Immature natural killer cell (primary cell): ENCODE measurements at places on chromosomes 2 and 18.

DNA sequence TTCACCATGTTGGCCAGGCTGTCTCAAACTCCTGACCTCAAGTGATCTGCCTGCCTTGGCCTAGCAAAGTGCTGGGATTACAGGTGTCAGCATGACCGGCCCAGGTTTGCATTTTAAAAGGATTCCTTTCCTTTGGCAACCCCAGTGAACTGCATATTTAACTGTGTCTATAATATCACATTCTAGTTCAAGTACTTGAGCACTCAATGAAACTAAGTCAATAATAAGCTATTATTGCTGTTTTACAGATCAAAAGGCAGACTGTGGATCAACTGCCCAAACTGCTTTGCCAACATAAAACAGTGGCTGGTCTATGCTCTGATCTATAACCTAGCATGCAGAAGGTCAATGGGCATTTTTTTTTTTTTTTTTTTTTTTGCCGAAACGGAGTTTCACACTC is 144.5 kb downstream of the USP34 start:
- no peak for DNase-seq

GRCh38 chr2:6913415-6914157 is 3.6 kb upstream of the RNF144A start:
- DNase-seq, result no peak

GRCh38 chr2:25311865-25312575 is 29.7 kb downstream of the DNMT3A start:
- no peak for DNase-seq

DNA sequence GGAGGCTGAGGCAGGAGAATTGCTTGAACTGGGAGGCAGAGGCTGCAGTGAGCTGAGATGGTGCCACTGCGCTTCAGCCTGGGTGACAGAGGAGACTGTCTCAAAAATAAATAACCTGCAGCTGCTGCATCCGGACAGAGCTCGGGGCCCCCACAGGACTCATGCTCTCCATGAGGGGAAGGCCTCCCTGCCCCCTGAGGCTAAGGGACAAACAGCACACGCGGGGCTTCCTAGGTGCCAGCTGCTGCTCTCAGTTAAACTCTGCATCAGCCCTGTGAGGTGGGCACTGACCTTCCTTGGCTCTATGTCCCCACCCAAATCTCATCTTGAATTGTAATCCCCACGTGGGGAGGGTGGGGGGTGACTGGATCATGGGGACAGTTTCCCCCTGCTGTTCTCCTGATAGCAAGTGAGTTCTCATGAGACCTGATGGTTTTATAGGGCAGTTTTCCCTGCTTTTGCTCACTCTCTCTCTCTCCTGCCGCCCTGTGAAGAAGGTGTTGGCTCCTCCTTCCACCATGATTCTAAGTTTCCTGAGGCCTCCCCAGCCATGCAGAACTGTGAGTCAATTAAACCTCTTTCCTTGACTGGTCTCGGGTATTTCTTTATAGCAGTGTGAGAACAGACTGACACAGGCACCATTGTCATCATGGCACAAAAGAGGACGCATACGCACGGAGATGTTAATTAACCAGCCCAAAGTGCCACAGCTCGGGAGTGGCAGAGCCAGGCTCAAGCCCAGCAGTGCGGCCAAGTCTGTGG is 49.9 kb upstream of the TAF1B start:
- DNase-seq, result no peak

DNA sequence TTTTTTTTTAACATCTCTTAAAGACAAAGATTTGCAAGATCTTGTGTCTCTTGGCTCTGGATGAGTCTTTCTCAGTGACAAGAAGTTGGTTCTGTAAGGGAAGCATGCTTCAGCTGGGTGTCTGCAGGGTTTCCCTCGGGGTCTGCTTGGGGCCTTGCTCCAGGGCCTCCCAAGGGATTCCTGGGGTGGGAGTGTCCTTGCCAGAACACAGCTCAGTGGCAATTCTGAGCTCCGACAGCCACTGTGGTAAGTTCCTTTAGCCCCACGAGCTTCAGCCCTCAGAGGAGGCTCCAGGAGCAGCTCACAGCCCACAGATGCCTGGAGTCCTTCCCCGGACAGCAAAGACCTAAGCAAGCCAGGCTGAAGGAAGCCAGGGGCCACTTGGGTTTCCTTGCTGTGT is 52.4 kb downstream of the EMX1 start:
- DNase-seq, result no peak

- no peak for DNase-seq
Measured at GRCh38 chr18:21629089-21629832, 17.1 kb downstream of the SNRPD1 start.

GRCh38 chr2:126986631-126987187 is 88.0 kb downstream of the TEX51 start:
- no peak for DNase-seq
